ENCODE measurements at places on chromosomes 16 and 17.

DNA sequence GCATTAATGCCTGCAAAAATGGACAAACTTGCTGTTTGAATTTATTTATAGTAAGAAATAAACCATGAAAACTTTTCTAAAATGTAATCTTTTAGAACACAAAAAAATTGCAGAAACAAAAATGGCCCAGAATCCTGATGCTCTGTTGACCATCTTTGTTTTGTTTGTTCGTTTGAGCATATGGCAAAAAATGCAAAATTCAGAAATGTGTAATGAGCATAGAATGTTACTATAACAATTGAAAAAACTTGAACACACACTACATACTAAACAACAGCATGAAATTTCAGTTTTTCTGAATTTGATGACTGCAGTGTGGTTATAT, 1.1 kb upstream of the KPNA2 start:
- no peak for DNase-seq

GRCh38 chr17:49596613-49597244, 21.1 kb downstream of the NXPH3 start:
- no peak for DNase-seq

DNA sequence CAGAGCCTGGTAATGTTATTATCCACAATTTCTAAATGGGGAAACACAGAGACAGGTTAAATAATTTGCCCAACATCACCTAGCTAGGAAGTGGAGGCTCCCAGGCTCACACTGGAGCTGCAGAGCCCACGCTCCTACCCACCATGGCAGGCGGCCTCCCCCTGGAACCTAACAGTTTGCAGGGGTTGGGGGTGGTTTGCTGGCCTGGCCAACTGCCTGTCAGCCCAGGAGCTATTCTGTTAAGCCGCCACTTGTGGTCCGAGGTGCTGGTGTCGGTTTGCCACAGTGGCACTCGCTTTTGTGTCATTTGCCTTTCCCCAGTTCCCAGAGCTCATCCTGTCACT, 3.6 kb downstream of the PRCD start:
- DNase-seq = no peak

- DNase-seq = peak; percentile 47
These were observed 23.0 kb upstream of the NSRP1 start for GRCh38 chr17:30093463-30094147.

- peak; percentile 47 for DNase-seq
These were observed at the start of gene RPRML for GRCh38 chr17:46979147-46979863. TSS of gene RPRML (minus strand) at chr17:46979253. CDS start at chr17:46979007, 246 bp downstream.

GRCh38 chr17:27630607-27631410, at the start of gene LGALS9:
TSS of gene LGALS9 (plus strand) at chr17:27631188. CDS start at chr17:27631266, 78 bp downstream.
- no peak for DNase-seq

- peak; percentile 9 for DNase-seq
These were observed 8.2 kb downstream of the RHBDF1 start for GRCh38 chr16:63998-64913.

DNA sequence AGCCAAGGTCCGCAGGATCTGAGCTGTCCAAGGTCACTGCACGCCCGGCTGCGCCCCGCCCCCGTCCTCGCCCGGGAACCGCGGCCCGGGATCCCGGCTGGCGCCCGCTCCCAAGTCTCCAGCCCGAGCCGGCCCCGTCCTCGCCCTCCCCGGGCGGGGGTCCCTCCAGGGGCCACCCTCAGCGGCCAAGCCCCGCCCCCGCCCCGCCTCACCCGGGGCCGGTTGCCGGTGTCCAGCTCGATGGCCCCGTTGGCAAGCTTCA, 216 bp downstream of the VPS9D1 start:
- no peak for DNase-seq

DNA sequence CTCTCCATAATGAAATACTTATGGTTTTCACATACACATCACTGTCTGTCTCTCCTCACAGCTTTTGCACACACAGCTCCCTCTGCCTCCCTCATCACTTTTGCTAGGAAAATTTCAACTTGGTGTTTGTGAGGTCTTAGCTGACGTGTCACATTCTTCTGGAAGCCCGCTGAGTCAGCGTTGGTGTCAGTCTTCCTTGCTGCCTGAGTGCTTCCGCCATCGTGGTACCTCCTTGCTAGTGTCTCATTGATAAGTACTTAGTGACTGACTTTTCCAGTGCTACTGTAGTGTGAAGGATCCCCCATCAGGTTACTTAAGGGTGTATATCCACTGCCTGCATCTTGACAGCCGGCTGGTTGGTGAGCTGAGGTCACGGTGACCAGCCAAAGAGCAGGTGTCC, 33.5 kb downstream of the CA10 start:
- no peak for DNase-seq
